Sciatic nerve (tissue), 2 donors: ENCODE measurements at places on chromosomes 13 and 19. TPM values are rescaled to one million over a fixed set of nuclear protein-coding genes. Genes with fewer than 3 reads are reported as not detected.

- no peak for DNase-seq
Measured at GRCh38 chr19:15328312-15328711, 4.0 kb downstream of the BRD4 start.

- no peak for DNase-seq
Measured at GRCh38 chr13:46086421-46086922, 18.4 kb downstream of the CPB2 start.

- DNase-seq, result no peak
Measured at GRCh38 chr13:49329831-49330545, 82.3 kb downstream of the CDADC1 start.

DNA sequence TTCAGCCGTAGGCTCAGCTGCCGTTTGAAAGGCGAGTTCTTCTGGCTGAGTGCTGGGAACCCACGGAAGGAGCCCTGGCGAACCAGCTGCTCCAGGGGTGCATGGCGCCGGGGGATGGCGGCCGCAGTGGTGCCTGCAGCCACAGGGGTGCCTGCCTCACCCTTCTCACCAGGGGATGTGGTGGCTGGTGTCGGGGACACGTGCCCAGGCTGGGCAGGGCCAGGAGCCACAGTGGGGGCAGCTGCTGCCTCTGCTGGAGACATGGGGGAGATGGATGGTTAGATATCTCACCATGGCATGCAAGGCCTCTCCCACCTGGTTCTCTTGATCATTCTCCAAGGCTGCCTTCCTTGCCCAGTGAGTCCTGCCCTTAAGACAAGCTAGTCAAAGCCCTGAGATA is 17.1 kb downstream of the NUMBL start:
- DNase-seq, result no peak

DNA sequence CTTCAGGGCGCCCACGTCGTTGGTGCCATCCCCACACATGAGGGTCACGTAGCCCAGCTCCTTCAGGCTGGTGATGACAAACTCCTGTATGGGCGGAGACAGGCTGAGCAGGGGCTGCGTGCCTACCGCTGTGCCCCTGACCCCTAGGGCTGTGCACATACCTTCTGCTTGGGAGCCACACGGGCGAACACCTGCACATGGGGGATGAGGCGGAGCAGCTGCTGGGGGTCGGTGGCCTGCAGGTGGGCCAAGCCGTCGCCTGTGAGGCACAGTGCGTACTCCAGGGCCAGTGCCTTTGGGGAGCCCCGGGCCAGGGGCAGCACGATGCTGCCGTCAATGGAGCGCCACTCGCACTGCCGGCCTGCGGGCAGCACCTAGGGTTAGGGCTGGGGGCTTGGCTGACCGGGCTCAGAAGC is 6.1 kb upstream of the GMIP start:
- DNase-seq, result no peak

DNA sequence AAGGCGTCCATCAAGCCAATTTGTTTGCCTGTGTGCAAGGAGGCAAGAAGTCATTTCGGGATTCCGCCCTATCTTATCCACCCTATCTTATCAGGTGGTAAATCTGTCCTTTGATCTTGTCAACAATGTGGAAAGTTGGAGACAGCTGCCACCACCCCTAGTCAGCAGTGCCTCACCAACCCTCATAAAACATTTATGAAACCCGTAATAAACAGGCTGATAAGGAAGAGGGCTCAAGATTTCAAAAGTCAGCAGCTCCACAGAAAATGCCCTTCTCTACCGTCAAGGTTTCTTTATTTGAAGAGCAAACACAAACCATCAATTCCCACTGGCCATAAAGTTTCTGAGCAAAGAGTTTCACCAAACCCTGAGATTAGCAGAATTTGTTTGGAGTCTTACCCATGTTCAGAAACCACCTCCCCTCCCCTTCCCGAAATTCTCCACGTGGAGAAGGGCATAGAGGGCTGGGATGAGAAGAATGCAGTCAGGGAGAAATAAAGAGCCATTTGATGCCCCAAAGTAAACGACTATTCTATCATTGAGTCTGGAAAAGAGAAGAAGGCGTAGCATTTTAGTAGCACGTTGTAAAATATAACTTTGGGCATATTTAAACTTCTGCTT is 196.0 kb upstream of the GPR12 start:
- DNase-seq, result no peak

- DNase-seq, result no peak
Measured at GRCh38 chr13:33276570-33276969, 9.0 kb downstream of the STARD13 start.

GRCh38 chr19:38922482-38922881 is 8.1 kb downstream of the SARS2 start:
- DNase-seq, result no peak

GRCh38 chr13:31846961-31847752 is 107.8 kb downstream of the RXFP2 start:
- peak; percentile 56 for DNase-seq

GRCh38 chr19:11479898-11480714 is 740 bp downstream of the ELAVL3 start:
- no peak for DNase-seq

DNA sequence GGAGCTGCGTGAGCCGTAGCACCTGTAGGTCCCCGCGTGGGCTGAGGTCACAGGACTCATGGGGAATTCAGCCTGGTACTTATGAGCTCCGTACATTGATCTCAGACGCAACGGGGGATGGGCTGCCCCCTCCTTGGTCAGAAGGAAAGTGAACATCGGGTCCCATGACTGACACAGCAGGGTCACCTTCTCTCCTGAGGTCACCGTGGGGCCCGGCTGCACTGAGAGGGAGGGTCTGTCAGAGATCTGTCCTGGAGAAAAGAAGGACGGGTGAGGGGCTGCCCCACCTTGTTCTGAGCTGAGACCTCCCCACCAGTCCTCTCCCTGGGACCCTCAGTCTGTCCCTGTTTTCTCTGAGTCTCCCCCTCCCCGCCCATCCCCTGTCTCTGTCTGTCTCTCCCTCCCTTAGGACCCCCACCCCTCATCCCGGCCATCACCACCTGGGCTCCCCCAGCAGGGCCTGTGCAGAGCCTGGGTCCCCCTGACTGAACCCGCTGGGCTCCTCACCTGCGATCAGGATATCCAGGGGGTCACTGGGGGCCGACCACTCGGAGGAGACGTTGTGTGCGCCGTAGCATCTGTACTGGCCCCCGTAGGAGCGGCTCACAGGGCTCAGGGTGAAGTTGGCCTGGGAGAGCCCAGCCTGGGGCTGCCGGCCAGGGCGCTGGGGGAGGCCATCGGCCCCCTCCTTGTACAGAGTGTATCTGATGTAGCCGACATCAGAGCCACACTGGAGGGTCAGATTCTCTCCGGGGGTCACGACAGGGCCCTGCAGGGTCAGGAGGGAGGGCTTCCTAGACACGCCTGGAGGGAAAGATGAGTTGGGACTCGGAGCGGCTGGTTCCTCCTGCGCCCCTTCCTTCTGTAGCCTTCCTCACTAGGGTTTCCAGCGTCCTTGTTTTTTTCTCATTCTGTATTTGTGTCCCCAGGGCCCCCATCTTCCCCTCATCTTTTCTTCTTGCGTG is 1.8 kb downstream of the LILRA4 start:
- DNase-seq, result no peak

- peak; percentile 71 for DNase-seq
Measured at GRCh38 chr19:2426611-2427428, 566 bp downstream of the TIMM13 start.

GRCh38 chr13:110125157-110125556 is 181.8 kb downstream of the COL4A1 start:
- no peak for DNase-seq

GRCh38 chr19:9868983-9869617 is 34.0 kb downstream of the PIN1 start:
- DNase-seq, result no peak

GRCh38 chr13:61339054-61339621 is 76.5 kb downstream of the PCDH20 start:
- DNase-seq, result no peak

GRCh38 chr19:45798995-45799517 is 6.4 kb upstream of the DMWD start:
- peak; percentile 79 for DNase-seq

GRCh38 chr19:31545777-31546176 is 196.5 kb upstream of the TSHZ3 start:
- no peak for DNase-seq

DNA sequence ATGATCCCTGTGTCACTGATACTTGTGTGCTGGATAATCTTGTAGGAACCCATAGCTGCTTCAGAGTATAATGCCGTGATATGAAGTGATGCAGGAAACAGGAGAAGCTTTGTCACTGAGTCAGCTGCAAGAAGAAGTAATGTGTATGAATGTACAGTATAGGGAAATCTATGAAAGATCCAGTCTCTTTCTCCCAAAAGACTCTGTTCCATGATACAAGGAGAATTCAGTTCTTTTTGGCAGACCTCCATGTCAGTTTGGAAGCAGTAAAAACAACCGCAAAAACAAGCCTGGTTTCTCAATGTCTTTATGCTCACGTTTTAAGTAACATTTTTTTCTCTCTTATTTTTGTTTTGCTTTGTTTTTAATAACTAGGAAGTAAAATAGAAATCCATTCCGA is 33.9 kb downstream of the PCDH17 start:
- no peak for DNase-seq

- DNase-seq, result no peak
Measured at GRCh38 chr13:75489502-75490263, 7.7 kb upstream of the TBC1D4 start.

- DNase-seq, result no peak
Measured at GRCh38 chr19:45421947-45422498, 1.7 kb downstream of the ERCC1 start.

- no peak for DNase-seq
Measured at GRCh38 chr19:49455773-49456172, 2.7 kb downstream of the ALDH16A1 start.

GRCh38 chr19:58351990-58352755 is 1.1 kb downstream of the A1BG start:
- no peak for DNase-seq

GRCh38 chr19:1718420-1719291 is 34.6 kb upstream of the ONECUT3 start:
- no peak for DNase-seq

- peak; percentile 36 for DNase-seq
Measured at GRCh38 chr19:30864391-30865215, 484.6 kb downstream of the TSHZ3 start.

Gene ABCA7
- total RNA-seq, result 17.3 TPM

Gene TRIP10
- total RNA-seq, result 131 TPM

Gene PTPRS
- 278 TPM for total RNA-seq

Gene TMC4
- 2.9 TPM for total RNA-seq

Gene PAN3
- total RNA-seq, result 54.0 TPM

Gene KIR2DL3
- not detected for total RNA-seq

Gene INTS6
- total RNA-seq, result 49.8 TPM

Gene WDR87
- total RNA-seq, result not detected

Gene MYH14
- total RNA-seq, result 48.7 TPM

Gene MRPL57
- total RNA-seq, result 10.1 TPM

Gene FUT2
- not detected for total RNA-seq
